Right renal cortex interstitium (tissue), 3 donors: ENCODE measurements at places on chromosomes 11 and 22.

- DNase-seq: no peak
These were observed 49.9 kb upstream of the GDPD4 start for GRCh38 chr11:77351281-77351886.

- DNase-seq: no peak
These were observed 74.7 kb downstream of the COMMD9 start for GRCh38 chr11:36214480-36214879.

DNA sequence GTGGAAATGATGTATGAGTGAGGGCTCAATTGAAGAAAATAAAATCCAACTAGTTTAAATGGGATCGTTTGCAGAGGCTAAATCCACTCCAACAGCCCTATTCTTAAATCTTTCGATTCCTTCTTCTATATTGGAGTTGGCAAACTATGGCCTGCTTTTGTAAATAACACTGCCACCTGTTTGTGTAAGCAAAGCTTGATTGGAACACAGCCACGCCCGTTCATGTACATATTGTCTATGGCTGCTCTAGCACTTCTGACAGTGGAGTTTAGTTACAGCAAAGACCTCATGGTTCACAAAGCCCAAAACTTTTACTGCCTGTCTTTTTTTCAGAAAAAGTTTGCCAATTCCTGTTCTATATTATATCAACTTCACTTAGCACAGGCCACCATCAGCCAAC, 40.6 kb upstream of the RCN1 start:
- no peak for DNase-seq

DNA sequence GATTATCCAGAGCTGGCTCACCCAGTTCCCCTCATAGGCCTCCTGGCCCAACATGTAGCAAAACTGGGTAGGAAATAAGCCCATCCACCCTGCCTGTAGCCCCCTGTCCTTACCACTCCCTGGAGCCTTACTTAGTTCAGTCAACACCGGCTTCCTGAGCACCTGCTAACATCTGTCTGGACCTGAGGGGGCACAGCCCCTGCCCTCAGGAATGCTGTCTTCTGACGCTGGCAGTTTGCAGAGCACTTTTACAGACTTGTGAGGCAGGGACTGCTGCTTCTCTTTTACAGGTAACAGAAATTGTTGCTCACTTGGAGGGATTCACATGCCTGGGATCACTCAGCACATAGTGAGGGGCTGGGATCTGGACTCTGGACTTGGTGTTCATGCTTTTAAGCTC, 152.0 kb upstream of the TBCEL start:
- DNase-seq: no peak

- DNase-seq: no peak
These were observed 389.5 kb upstream of the FAT3 start for GRCh38 chr11:91835051-91835560.

DNA sequence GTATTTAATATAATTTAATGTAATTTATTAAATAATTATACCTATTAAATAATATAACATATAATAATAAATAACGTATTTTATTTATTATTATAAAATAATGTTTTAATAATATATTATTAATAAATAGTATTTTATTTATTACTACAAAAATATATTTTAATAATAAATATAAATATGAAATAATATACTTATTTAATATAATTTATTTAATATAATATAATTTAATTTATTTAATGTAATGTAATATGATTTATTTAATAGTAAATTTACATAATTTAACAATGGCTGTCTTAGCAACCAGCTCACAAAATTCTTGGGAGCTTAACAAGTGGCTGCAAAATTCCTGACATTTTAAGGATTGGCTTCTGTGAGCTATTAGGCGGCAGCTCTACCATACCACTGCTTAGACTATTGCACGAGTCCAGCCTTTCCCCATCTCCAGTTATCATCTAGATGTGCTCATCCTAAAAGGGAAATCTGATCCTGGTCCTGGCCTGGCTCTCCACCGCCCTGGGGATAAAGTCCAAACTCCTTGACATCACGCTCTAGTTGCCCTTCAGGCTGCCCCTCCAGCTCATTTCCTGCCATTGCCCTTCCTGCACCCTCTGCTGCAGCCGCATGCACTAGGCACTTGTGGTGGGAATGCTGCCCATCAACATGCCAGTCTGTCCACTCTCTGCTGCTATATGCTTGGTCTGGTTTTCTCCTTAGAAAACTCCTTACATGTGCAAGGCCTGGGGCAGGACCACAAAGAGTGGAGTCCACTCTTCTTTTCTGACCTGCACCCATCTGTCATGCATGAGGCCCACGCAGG, 9.8 kb downstream of the MMP20 start:
- no peak for DNase-seq

DNA sequence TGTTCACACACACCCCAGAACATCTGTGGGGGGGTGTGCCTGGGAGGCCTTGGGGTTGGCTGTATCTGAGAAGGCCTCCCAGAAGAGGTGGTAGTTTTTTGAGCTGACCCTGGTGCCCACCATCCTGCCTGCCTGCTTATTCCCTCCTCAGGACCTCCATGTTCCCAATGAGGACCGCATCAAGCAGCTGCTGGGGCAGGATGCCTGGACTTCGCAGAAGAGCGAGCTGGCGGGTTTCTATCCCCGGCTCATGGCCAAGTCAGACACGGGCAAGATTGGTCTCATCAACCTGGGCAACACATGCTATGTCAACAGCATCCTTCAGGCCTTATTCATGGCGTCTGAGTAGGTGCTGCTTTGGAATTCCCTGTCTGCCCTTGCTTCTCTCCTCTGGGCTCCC, 17.0 kb downstream of the USP35 start:
- no peak for DNase-seq

DNA sequence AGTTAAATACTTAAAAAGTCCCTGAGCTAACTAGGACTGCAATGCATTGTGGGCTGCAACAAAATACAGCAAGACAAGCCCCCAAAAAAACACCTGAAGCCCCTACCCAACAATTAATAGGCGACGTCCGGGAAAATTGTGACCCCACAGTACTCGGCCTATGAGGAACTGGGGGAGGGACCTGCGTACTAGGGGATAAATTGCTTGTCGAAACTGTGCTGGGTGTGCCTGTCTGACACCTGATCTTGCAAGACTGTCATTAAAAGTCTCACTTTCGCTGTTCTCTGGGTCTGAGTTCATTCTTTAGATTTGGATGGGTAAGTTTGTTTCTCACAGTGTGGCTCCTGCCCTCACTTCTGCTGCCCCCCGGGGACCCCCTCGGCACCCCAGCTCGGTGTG, 15.2 kb downstream of the TANGO2 start:
- no peak for DNase-seq

DNA sequence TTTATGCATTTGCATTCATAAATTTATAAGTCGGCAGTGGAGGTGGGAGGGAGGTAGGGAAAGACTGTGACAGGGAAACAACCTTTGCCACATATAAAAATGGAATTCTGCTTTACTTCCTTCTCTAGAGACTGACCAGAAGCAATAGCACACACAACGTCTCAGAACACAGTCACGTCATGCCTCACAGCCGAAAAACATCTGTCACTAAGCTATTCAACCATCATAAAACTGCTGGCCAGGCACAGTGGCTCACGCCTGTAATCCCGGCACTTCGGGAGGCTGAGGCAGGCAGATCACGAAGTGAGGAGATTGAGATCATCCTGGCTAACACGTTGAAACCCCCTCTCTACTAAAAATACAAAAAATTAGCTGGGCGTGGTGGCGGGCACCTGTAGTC, 101.0 kb upstream of the CHRM4 start:
- DNase-seq: no peak

DNA sequence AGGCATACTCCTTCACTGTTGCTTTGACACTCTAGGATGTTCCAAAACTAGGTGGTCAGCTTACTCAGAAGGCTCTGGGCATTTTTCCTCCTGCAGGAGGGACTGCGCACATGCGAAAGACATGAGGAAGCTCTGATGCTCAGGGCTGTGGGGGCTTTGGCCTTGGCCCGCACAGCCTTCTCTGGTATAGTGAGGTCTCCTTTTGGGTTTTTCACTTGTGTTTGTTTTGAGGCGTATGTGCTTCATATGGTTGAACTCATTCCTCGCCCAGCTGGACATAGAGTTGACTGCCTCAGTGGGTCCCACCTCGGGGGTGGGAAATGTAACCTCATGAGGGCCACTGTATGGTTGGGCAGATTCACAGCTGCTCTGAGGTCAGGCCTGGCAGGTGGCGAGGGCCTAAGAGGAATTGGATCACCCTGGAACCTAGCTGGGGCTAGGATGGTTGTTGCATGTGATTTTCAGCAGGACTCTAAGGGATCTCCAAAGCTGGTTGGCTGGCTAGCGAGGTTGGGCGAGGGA, 63.7 kb downstream of the PTPRJ start:
- DNase-seq: no peak

DNA sequence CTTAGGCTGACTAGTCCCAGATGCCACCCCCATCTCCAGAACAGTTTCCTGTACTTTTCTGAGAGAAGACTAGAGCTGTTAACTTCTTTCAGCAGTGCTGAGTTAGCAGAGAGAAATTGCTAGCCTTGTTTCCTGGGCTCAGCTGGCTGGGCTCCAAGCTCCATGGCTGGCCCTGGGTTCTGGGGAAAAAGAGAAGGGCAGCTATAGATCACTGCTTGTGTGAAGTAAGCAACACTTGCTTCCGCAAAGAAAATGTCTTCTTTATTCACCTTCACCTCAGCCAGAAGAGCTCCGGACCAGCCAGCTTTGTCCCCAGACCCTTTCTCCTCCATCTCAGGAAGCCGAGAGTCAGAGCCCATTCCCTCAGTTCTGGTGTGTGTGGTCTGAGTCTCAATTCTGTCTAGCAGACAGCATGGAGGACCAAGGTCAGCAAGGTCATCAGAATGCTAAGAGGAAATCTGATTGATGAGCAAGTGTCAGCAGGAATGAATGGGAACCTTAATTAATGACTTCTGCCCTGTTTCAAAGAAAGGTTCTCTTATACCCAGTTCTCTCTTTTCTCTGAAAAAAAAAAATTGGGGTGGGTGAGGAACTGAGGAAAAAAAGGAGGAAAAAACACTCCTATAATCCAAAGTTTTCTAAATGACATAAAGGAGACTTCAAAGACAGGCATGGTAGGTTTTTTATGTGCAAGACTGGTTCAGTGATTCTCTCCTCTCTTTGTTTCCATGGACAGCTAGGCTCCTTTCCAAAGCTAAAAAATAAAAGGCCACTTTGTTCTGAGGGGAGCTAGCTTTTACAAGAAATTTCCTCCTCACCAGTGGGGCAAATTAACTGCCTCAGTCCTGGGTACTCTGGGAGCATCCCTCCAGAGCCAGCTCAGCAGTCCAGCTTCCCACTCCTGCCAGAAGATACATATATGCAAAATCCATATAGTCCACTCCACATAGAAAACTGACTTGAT, 63.6 kb upstream of the FAM181B start:
- DNase-seq: no peak

GRCh38 chr22:35582861-35583670, 34.1 kb downstream of the MB start:
- DNase-seq: no peak

- no peak for DNase-seq
These were observed 35.5 kb upstream of the CCDC188 start for GRCh38 chr22:20186183-20186870.

DNA sequence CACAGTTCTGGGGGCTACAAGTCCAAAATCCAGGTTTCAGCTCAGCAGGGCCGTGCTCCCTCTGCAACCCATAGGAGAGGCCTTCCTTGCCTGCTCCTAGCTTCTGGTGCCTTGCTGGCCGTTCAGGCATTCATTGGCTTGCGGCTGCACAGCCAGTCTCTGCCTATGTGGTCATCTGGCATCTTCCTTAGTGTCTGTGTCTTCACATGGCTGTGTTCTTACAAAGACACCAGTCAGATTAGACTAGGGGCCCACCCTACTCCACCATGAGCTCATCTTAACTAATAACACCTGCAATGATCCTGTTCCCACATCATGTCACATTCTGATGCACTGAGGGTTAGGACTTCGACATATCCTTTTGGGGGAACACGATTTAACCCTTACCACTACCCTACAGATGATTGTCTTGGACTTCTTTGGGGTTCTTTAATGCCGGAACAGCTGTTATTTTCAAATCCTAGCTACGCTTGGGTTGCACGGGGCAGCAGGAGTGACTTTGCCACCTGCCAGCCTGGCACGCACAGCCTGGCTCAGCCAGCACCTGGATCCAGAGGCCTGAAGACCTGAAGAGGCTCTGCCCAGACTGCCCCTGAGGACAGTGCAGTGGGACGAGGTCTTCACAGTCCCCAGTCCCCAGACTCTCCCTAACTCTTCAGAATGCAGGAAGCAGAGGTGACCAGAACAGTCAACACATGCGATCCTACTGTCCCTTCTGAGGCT, 7.7 kb upstream of the NEAT1 start:
- DNase-seq: no peak

GRCh38 chr11:59556917-59557348, 45.6 kb downstream of the OR4D9 start:
- no peak for DNase-seq

DNA sequence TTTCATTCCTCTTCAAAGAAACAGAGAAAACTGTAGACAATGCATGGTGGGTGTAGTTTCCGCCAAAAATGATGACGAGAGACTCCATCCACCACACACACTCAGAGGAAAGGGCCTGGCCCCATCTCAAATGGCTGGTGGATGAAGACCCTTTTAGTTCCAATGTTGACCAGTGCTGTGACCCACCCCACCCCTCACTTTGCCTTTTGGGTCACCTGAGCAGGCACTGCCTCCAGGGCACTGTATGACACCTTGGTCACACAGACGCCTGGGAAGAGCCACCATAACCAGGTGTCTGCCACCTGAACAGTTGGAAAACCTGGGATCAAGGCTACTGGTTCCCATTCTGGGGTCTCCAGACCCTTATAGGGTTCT, 121.3 kb downstream of the MPPED1 start:
- DNase-seq: no peak

DNA sequence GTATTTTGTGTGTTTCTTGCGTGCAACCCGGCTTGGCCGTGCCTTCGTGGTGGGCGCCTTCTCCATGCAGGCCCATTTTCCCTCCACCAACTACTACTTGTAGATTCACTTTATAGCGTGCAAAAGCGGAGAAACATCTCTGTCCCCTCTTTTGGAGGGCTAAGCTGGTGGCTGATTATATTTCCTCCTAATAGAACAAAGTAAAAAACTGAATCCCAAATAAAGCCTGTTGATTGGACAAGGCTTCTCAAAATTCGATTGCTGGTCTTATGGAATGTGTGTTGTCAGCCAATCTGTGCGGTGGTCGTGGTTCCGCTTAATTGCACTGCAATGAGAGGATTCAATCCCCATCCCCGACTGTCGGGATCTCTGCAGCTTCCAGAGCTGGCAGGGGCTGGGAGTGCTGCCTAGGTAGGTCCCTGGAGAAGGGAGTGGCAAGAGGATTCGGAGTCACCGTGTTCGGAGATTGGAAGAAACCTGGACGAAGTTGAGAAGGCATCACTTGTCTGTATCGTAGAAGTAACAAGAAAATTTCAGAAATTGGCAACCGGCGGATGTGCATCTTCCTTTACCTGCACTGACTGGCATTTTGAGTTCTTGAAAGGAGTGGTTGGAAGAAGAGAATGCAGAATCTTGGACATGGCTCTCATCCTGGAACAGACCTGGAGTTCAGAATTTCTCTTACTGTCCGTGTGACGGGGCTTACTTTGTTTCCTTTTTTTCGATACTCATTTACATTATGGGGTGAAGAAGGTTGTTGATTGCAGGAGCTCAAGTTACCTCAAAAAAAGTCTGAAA, 1.1 kb downstream of the HMGXB4 start:
- peak; percentile 35 for DNase-seq

GRCh38 chr22:19504900-19505734, 19.1 kb downstream of the CLDN5 start:
- DNase-seq: no peak

- no peak for DNase-seq
These were observed 107.7 kb upstream of the PARVA start for GRCh38 chr11:12269446-12270214.
